Thyroid gland (tissue), 4 donors: ENCODE measurements at places on chromosomes 7 and 10. TPM values are rescaled to one million over a fixed set of nuclear protein-coding genes. Genes with fewer than 3 reads are reported as not detected.

- peaks cover 4% of the 10 kb centered on the region for H3K4me1 ChIP-seq
- H3K36me3 ChIP-seq, result no peaks in the 10 kb centered on the region
- no peak for DNase-seq
- no peak overlapping the region for H3K27ac ChIP-seq
- H3K4me3 ChIP-seq, result no peak overlapping the region
Observed at GRCh38 chr7:152052771-152053170, 27.3 kb downstream of the GALNT11 start.

MLXIPL gene
- total RNA-seq, result 9.7 TPM

CYP2W1 gene
- not detected for total RNA-seq

DNA sequence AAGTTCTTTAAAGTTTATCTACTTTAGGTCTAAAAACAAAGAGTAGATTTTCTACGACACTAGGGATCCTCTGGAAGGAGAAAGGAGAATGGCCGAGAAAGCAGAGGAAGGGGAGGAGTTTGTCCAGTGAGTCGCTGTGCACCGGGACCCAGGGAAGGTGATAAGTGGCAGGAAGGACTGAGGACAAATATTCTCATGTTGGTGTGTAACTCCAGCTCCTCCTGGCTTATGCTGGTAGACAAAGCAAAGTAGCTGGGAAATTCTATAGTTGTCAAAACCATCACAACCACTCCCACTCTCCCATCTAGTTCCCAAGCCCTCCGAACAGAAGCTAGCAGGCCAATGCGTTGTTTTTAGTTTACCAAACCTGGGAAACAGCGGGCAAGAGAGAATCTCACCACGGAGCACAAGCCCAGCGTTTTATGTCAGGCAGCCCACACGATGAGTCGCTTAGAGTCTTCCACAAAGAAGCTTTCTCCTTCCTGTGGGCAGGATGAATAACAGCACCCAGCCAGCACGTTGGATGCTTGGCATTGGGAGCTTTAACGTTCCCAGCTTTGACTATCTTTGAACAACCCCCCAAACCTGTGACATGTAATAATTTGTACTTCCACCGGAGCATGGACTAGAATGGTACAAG lies 32.9 kb upstream of the JCAD start:
- H3K27me3 ChIP-seq, result no peaks in the 10 kb centered on the region
- H3K4me1 ChIP-seq, result no peaks in the 10 kb centered on the region
- H3K4me3 ChIP-seq, result no peak overlapping the region

DNA sequence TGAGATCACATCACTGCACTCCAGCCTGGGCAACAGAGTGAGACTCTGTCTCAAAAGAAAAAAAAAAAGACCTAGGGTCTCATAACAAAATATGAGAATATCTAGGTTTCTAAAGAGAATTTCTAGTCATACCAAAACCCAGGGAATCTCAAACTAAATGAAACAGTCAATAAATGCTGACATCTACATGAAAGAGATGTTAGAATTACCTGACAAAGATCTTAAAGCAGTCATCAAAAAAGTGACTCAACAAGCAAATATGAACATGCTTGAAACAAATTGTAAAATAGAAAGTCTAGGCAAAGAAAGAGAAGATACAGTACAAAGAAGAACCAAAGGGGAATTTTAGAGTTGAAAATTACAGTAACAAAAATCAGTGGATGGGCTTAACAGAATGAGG lies 26.9 kb upstream of the RET start:
- no peaks in the 10 kb centered on the region for H3K27me3 ChIP-seq
- DNase-seq, result no peak
- H3K27ac ChIP-seq, result no peak overlapping the region
- H3K4me1 ChIP-seq, result no peaks in the 10 kb centered on the region
- H3K4me3 ChIP-seq, result no peak overlapping the region
- no peaks in the 10 kb centered on the region for H3K36me3 ChIP-seq

GRCh38 chr7:89623018-89623672 lies 531.1 kb upstream of the STEAP1 start:
- no peaks in the 10 kb centered on the region for H3K4me1 ChIP-seq
- no peak overlapping the region for H3K27ac ChIP-seq
- DNase-seq, result peak; percentile 26
- H3K4me3 ChIP-seq, result no peak overlapping the region

LRIT1 gene
- total RNA-seq, result not detected

DNA sequence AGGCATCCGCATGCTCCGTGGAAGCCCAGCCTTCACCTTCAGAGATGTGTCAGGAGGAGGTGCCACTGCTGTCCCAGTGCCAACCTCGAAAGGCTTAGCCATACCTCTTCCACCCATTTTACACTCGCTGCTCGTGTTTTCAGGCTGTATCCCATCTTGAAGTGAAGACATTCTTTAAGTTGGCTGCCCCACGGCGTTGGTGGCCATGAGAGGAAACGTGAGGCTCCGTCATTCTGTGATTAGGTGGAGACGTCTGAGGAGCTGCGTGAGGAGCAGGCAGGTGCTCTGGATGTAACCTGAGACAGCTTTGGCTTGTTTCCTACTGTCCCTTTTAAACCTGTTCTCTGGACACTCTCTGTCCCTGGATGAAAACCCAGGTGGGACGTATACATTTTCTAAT lies 159.9 kb upstream of the RNF32 start:
- peak; percentile 55 for DNase-seq
- H3K36me3 ChIP-seq, result no peaks in the 10 kb centered on the region
- H3K27ac ChIP-seq, result no peak overlapping the region
- H3K4me3 ChIP-seq, result no peak overlapping the region
- H3K27me3 ChIP-seq, result no peaks in the 10 kb centered on the region

DNA sequence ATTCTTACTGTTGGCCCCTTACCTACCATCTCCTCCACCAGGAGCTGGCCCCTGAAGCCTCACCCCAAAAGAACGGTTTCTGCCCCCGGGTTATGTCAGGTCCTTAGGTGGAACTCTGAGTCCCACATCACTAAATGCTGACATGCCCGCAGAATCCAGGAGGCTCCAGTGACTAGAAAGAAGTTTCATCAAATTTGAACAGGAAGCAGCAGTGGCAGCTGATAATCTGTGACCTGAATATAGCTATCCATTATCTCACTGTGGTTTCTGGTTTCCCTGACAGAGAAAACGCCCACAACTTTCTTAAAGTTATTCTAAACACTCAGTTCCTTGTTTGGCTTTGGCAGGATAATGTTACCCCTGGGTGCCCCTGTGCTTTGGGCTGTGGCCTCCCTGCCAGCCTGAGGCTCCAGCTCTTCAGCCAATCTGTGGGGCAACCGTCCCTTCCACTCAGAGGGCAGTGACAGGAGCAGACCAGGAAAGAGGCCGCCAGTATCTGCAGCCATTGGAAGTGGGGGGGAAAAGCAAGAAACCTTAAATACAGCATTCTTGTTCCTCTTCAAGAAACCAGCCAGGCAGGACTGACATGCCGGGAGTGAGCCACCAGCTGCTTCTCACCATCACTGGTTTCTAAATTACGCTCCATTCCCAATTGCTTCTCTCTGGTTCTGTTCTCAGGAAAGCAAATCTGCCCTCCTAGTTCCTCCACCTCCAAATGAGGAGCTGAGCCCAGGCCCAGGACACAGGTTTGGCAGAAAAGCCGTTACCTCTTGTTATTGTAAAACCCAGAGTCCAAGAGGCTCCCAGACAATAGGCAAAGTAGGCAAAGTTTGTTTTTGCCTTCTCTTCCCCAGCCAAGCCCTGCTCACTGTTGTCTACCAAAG lies 41.2 kb upstream of the VCL start:
- no peaks in the 10 kb centered on the region for H3K36me3 ChIP-seq
- DNase-seq, result peak; percentile 76
- H3K27ac ChIP-seq, result peak overlapping the region; percentile 78
- H3K27me3 ChIP-seq, result no peaks in the 10 kb centered on the region
- peaks cover 12% of the 10 kb centered on the region for H3K4me1 ChIP-seq
- no peak overlapping the region for H3K4me3 ChIP-seq

DNA sequence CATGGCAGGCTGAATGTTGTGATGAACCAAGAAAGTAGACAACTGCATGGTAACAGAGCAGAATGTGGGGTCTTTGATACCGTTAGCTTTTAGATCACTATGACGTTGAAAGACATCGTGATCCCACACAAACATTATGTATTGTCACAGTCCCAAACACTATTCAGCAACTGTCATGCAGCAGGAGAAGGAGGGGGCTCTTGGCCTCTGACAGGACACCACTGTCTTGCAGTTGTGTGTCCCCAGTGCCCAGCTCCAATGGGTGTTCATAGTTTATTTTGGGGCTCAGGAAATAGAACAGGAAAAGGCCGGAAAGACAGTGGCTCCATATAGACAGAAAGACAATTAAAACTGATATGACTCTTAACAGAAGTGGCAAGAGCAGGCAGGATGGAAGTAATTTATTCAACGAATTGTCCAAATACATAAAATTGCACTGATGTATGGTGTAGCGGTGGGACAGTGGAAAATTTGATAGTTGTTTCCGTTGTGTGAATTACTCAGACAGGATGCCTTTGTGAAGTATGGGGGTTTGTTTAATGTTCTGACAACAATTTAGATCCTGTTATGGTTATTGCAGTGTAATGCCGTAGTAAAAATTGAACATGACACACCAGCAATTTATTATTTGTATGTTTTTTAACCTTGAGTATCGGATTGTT lies 292.0 kb downstream of the LRMDA start:
- peaks cover 9% of the 10 kb centered on the region for H3K4me1 ChIP-seq
- no peaks in the 10 kb centered on the region for H3K36me3 ChIP-seq
- H3K27me3 ChIP-seq, result no peaks in the 10 kb centered on the region
- DNase-seq, result no peak
- no peak overlapping the region for H3K27ac ChIP-seq

DNA sequence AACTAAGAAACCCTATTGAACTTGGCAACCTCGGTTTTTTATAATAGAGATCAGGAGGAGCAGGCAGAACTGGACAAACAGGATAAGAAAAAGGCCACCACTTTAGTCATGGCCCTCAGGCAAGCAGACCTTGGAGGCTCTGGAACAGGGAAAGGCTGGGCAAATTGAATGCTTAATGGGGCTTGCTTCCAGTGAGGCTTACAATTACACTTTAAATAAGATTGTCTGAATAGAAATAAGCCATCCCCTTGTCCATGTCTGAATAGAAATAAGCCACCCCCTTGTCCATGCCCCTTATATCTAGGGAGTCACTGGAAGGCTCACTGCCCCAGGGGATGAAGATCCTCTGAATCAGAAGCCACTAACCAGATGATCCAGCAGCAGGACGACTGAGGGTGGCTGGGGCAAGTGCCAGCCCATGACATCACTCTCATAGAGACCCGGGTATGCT lies 40.6 kb downstream of the AKR1B15 start:
- H3K4me3 ChIP-seq, result no peak overlapping the region
- no peaks in the 10 kb centered on the region for H3K36me3 ChIP-seq
- H3K27ac ChIP-seq, result no peak overlapping the region
- H3K27me3 ChIP-seq, result no peaks in the 10 kb centered on the region
